ENCODE measurements at places on chromosomes 11 and 22. TPM values are rescaled to one million over a fixed set of nuclear protein-coding genes. Genes with fewer than 3 reads are reported as not detected.

- DNase-seq: no peak
Observed at GRCh38 chr22:38970551-38970950, 11.6 kb upstream of the APOBEC3B start.

GRCh38 chr22:22870577-22871404, 16.8 kb upstream of the IGLL5 start:
- DNase-seq: no peak

DNA sequence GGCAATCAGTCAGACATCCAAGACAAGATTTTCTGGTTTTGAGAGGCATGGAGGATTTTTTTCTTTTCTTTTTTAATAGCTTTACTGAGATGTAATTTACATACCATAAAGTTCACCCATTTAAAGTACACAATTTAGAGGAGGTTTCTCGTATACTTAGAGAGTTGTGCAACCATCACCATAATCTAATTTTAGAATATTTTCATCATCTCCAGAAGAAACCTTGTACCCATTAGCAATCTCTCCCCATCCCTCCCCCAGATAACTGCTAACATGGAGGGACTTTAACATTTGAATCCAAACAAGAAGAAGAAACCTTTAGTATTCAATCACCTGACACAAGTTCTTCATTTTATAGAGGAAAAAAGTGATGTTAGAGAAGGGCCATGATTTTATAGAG, 83.6 kb downstream of the CLPB start:
- no peak for DNase-seq

DNA sequence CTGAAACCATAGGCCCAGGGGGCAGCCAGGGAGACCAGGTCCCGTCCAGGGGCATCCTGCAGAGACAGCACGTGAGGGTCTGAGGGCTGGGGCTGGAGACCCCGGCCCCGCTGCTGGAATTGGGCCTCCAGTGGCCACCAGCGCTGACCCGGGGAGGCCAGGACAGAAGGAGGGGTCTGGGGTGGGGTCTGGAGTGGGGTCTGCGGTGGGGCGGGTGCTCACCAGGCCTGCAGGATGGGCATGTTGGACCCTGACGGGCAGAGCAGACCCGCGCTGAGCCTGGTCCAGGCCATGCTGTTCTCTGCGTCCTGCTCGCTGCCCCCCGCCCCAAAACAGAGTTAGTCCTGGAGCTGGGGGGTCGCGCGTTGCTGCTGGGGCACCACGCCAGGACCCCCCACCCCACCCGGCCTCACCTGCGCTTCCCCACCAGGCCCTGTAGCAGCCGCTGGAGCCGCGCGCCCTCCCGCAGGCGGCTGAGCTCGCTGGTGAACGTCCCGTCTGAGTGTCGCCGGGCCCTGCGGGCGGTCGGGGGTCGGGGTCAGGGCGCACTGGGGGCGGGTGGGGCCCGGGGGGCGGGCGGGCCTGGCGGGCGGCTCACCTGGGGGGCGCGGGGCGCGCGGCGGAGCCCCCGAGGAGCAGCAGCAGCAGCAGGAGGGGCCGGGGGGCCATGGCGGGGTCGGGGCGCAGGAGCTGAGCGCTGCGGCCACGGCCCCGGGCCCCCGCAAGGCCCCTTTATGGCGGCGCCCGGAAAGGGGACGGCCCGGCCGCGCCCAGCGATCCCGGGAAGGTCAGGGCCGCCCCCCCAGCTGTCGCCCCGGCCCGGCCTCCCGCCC, at the start of gene SCT:
Gene SCT (minus strand): TSS at position 707 of the 833 bp plus-strand sequence. CDS start 38 bp downstream, at position 669.
- DNase-seq: no peak

GRCh38 chr11:72965672-72966071, 151.5 kb downstream of the ATG16L2 start:
- DNase-seq: no peak

DNA sequence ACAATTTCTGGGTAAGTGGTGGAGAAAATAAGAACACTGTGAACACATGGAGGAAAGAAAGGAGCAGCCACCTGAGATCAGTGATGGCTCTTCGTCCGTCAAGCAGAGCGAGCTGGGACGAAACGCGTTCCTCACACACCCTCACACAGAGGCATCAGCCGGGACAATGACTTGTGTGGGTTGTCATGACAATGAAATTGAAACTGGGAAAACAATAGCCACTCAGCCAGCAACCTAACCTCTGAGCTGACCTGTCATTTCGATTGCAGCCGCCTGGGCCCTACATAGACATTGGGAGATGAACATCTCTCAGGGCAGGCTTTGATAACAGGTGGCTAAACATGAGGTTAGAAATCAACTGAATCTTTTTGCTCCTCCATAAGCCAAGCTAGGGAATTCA, 51.3 kb downstream of the TRIM29 start:
- no peak for DNase-seq

- no peak for DNase-seq
Observed at GRCh38 chr11:103659206-103659618, 377.2 kb upstream of the DDI1 start.

DNA sequence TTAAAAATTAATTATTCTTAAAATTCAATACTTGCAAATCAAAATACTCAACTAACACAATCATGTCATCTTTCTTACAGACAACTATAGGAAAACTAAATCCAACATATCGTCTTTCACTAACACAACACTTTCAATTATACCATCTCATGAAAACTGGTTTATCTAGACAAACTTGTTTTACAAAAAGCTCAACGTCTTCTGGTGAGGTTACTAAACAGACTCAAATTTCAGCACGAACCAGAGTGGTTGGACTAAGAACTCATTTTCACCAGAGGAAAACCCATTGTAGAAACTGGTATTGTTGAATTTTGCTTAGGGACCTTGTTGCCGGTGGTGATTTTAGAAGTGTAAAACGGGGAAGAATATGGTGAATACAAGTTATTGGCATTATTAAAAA, 52.2 kb downstream of the NUP98 start:
- no peak for DNase-seq

GRCh38 chr11:17593466-17594245, 46.6 kb downstream of the OTOG start:
- DNase-seq: peak; percentile 49

GRCh38 chr11:128905345-128906184, 14.4 kb downstream of the KCNJ5 start:
- no peak for DNase-seq

GRCh38 chr11:117170210-117170609, 8.3 kb upstream of the SIDT2 start:
- no peak for DNase-seq

DNA sequence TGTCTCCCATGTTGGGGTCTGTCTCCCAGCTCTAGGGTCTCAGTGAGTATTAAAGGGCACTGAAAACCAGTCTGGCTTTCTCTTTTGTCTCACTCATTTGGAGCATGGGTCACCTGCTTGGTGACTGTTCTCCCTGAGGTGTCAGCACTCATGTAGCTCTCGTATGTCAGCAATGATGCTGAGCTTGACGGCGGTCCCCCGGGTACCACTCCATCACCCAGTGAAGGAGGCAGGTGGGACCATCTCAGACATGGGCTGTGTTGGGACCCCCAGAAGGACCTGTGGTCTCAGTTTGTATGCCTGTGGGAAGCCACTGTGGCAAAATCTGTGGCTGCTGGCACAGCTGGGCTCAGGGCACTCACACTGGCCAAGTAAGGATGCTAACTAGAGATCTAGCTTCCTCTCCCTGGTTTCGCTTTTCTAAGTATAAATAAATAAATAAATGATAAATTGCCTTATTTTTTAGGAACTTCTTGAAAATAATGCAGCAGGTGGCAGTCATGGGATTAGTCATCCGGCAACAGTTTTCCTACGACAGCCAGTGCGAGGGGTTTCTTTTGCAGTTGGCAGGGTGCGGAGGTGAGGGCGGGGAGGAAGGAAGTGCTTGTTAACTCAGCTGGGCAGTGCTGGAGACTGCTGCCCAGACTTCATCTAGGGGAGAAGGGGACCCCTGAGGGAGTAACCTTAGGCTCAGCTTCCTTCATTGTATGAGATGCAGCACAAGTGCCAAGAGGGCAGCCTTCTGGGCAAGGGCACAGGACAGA, 48.8 kb downstream of the OSBP2 start:
- DNase-seq: no peak

DNA sequence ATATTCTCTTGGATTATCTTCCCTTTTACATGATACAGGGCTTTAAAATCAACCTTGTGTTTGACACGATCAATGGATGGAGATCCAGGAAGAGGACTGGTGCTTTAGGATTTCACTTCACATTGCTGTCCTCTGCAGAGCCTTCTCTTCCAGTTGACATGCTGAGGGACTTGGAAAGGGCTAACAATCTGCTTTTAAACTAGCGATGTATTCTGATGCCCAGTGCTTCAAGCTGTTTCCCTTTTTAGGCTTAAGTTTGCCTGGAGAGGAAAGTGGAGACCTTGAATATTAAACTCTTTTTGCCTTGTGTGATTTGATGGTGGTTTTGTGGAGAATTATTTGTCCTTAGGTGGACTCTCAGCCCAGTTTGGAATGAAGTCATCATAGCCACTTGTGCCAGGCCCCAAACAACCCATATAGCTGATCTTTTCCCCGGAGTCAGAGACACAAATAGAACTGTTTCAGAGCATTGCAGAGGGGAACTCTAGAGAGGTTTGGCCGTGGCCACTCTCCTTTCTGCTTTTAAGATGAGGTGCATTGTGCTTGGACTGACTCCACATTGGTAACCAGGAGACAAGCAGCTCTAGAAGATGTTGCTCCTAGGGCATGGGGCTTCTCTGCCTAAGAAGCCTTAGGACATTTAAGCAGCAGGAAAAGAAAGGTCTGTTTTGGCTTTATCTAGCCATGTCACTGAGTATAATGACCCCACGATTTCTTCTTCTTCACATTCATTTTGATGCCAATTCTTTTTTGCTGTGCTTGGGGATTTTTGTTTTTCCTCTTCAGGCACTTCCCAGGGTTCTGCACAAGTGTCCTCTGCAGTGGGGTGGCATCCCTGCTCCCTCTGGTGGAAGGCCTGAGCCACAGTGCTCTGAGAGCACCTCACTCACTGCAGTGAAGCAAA, 152.8 kb downstream of the NCAM1 start:
- DNase-seq: no peak

DNA sequence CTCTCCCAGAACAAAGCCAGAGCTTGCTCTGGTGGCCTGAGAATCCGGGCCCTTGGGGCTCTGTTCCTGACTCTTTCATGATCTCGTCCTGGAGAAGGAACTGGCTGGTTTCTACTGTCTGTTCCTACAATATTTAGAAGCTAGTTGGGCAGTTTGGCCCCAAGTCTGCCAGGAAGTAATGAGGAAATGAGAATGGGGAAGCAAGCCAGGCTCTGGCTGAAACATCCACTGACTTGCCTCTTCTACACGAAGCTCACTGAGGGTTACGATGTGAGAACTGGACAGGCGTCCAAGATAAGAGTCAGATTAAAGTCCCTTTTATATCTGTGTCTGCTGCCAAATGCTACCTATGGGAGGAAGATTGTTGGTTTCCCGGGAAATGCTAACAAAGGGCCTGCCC, 110.0 kb upstream of the KIRREL3 start:
- DNase-seq: no peak

DNA sequence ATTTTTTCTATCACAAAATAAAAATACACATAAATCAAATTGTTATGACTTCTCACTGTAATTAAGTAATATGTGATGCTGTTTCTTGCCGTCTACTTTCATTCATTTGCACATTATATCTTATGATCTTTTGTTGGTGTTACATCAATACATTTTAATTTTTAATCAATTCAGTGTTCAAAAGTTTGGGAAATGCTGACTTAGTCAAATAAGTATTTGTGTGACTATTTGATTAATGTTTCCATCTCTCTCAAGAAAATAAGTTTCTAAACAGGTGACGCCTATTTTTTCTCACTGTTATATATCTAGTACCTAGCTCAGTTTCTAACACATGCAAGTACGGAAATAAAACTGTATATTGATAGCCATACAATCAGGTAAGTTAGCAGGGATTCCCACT, 329.5 kb upstream of the KIRREL3 start:
- DNase-seq: no peak

Gene STX3
- total RNA-seq: 10.0 TPM

Gene CD3D
- 0.62 TPM for total RNA-seq

Gene AIFM3
- 0.54 TPM for total RNA-seq

Gene VPREB3
- 2.1 TPM for total RNA-seq

Gene TCN1
- total RNA-seq: not detected

Gene TMA7B
- not detected for total RNA-seq

Gene NCAPH2
- 25.1 TPM for total RNA-seq

Gene C11orf86
- not detected for total RNA-seq

Gene TRPM5
- not detected for total RNA-seq

Data from cardiac septum (tissue), 1 donor.